ENCODE measurements at places on chromosomes 13 and 19.

DNA sequence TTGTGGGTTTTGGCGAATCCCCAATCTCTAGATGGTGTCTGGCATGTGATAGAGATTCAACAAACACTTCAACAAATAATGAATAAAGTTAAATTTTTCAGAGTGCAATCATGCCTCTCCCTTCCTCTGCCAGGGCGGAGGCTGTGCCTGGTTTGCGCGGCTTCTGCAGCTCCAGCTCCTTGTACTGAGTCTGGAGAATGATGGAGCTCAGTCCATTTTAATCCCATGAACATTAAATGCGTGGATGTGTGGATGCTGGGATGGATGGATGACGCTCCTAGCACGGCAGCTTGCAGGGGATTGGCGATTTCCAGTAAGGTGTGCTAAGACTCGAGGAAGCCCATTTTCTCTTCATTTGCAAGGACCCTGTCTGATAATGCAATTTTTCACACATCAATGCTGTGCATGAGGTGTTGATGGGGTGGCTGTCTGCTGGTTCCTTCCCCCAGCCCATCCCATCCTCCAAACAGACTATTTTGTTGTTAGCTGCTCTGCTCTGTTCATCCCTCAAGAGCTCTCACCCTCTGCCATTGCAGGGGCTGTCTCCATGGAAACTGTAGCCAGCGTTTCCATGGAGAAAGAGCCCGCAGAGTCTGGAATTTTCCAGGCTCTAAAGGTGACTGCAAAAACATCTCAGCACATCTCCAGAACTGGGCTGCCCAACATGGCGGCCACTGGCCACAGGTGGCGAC is 92.6 kb upstream of the PEG3 start:
- DNase-seq = no peak

DNA sequence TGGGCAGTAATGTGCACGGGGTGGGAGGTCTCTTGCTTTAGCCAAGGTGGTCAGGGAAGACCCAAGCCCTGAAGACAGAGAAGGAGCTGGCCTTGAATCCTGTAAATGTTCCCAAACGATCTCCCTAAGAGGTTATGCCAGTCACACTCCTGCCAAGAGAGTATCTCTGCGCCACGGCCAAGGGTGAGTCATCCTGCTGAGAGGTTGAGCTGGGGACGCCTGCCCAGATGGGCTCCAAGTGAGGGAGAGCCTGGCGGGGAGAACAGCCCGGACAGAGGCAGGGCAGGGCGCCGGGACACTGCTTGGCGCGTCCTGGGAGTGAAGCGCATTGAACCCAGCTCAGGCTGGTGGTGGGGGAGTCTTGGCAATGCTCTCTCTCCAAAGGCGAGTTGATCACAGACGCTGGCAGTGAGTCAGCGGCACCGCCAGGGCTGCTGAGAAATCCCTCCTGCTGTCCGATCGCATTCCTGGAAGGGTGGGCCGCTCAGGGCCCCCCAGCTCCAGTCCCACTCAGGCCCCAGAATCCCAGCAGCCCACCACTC is 16.4 kb downstream of the SULT2B1 start:
- peak; percentile 92 for DNase-seq

DNA sequence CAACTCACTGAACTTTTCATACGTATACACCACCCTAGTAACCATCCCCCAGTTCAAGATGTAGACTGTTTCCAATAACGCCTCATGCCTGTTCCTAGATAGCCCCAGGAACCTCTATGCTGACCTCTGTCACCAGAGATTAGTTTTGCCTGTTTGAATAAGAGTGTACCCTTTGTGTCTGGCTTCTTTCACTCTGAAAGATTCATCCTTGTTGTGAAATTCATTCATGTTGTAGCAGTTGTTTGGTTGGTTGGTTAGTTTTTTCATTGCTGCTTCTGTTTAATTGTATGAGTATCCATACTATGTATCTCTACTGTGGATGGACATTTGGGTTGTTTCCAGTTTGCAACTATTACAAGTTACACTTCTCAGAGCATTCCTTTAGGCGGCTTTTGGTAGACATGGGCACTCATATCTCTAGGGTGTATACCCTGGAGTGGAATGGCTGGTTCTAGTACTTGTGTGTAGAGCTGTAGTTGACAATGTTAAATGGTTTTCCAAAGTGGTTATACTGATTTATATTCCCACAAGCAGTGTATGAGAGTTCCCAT is 1.6 kb downstream of the RNASEH2B start:
- no peak for DNase-seq

- no peak for DNase-seq
These were observed 20.2 kb downstream of the ZC3H13 start for GRCh38 chr13:46032341-46032740.

Measured in kidney glomerular epithelial cell (primary cell).